ENCODE measurements at places on chromosomes 5 and 9.
A peak's percentile ranks its signal among the peaks of the same experiment; 100 is the strongest.

GRCh38 chr5:36802187-36802586 is 74.4 kb upstream of the NIPBL start:
- no peak for DNase-seq

DNA sequence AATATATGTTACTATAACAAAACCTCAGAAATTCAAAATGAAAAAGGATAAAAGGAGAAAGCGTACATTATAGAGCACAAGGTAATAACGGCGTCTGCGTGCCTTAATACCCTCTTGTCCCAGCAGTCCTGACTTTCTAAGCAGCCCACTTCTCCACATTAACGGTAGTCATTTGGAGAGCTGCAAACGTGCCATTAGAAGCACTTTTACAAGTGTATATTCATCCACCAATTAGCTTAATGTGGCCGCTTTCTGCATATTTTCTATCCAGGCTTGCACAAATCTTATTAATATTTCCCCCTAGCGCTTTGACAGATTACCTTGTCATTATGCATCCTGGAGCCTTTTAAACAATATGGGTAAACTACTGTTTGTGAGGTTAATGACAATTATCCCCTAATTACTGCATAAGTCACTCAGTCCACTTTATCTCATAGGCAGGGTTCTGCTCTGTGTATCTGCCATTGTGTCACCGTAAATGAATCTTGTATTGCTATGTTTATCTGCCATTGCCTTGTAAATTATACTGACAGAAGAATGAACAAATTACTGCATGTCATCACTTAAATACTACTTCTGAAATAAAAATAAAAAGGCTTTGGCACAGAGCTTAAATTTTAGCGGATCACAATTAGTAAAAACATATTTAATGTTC is 421.3 kb downstream of the BNC2 start:
- DNase-seq, result no peak

GRCh38 chr9:114139071-114139470 is 16.3 kb upstream of the COL27A1 start:
- no peak for DNase-seq

GRCh38 chr9:38685535-38685934 is 34.4 kb downstream of the FAM240B start:
- no peak for DNase-seq

GRCh38 chr9:106588626-106589025 is 274.3 kb upstream of the ZNF462 start:
- DNase-seq, result no peak

DNA sequence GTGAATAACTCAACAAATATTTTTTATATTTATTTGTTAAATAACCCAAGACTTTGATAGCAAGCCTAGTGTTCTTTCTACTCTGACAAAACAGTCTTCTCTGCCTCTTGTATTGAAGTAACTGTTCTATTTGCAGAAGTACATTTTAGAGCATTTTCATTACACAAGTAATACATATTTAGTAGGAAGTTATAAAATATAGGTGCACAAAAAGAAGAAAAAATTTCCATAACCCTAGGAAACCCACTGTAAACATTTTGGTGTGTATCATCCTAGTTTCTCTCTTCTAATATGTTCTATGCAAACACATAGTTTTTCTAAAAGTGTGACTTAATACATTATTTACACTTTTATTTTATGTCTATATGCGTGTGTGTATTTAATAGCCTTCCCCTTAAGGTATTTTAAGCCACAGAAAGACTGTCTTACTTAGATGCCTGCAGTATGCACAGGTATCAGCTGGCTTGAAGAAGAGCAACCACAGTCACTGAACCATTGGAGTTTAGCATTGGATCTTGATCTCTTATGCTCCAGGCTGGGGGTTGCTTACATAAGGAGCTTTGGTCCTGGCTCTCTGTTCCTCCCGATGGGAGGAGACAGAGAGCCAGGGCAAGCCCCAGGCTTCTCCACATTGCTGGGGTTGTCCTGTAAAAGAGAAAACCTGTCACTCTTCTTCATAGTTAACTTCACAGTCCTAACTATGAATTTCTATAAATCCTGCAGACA is 3.8 kb downstream of the SELENOP start:
- no peak for DNase-seq

DNA sequence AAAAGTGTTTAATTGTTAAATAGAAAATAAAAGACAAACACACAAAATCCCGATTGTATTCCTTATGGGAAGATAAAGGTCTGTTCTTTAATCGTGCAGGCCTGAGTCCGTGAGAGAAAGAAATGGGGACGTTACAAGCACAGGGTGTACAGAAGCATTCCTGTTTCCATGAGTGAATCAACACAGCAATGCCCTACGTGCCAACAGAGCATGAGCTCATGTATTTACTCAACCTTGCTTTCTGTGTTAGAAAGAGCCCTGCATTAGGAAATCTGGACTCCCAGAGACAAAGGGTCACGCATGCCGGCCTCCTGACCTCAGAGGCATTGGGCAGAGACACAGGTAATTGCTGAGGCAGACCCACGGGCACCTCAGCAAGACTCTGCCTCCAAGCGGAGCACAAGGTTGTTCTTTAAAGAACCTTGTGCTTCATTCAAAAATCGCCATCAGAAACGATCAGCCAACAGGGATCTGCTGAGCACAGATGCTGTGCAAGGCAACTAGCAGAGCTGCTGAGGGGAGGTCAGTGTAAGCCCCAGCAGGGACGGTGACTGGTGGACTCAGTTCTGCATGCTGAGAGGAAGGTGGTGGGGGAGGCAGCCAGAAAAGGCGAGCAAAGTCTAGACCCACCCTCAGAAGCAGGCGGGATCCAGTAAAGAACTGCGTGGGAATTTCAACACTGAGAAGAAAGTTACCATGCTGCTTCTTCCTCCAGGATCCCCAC is 101.0 kb downstream of the TLE1 start:
- DNase-seq, result no peak

GRCh38 chr5:136446565-136446964 is 81.2 kb upstream of the TRPC7 start:
- DNase-seq, result no peak

DNA sequence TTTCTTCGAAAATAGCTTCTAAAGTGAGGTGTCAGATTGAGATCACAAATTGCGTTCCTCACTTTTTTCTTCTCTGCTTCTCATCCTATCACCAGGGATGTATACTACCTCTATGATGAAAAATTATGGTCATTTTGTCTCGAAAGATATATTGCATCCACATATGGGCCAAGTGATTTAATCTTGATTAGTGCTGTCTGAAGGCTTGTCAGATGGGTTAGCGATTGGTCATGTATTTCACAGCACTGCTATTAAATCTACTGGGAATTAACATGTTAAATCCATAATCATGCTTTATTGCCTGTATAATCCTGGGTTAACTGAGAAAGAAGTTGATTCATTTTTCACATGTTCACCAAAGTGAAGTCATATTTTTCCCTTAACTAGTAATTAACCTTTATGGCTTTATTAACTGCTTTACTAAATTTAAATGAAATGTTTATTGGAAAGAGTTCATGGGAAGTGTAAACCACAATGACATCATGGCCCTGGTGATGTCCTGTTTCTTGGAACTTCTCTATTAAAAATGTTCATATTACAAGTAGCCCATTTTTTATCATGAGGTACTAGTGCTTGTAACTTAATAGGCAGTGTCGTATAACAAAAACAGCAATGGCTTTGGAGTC is 193.3 kb downstream of the SMC2 start:
- no peak for DNase-seq

DNA sequence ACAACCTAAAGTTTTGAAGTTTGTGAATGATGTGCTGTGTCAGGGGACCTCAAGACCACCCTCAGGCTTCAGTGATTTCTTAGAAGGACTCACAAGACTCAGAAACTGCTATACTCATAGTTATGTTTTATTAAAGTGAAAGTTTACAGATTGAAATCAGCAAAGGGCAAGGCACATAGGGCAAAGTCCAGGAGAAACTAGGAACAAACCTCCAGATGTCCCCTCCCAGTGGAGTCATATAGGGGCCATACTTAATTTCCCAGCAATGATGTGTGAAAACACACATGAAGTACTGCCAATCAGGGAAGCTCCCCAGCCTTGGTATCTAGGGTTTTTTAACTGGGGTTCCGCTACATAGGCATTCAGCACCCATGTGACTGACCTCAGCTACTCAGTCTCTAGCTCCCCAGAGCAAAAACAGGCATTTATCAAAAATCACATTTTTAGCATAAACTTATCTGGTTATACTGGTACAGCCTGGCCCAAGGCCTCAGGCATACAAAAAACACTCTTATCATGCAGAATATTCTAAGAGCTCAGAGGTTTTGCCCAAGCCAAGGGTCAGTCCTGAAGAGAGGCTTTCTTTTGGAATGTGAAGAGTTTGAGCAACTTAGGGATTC is 74.7 kb upstream of the ANKRD55 start:
- no peak for DNase-seq

- no peak for DNase-seq
Measured at GRCh38 chr5:137778772-137779564, 24.8 kb upstream of the HNRNPA0 start.

DNA sequence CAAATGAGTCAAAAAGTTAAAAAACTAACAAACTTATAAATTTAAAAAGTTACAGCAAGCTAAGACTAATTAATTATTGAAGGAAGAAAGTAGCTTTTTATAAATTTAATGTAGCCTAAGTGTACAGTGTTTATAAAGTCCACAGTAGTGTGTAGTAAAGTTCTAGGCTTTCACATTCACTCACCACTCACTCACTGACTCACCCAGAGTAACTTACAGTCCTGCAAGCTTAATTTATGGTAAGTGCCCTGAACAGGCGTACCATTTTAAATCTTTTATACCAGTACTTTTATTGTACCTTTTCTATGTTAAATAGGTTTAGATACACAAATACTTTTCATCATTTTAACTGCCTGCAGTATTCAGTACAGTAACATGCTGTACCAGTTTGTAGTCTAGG is 80.0 kb upstream of the C9orf72 start:
- DNase-seq, result no peak

- no peak for DNase-seq
Measured at GRCh38 chr5:88663793-88664216, 219.2 kb downstream of the MEF2C start.

GRCh38 chr5:65391591-65391990 is 90.1 kb downstream of the ADAMTS6 start:
- no peak for DNase-seq

GRCh38 chr9:26833792-26834191 is 58.8 kb downstream of the CAAP1 start:
- no peak for DNase-seq

DNA sequence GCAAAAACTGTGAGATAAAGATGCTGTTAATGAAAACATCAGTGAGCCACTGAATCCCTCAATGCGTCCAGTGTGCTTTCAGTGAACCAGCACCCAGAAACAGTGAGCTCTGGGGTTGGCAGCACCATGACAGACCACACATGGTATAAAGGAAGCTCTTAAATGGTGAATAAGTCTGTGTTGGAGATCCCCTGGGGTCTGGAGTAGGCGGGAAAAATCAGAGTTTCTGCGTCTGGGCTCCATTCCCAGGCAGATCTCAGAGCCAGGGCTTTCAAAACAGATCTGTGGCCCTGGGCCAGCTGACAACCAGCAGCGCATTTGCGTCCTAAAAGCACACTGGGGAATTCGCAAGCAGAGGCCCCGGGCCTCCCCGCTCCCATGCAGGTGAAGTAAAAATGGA is 233.5 kb downstream of the FRMD3 start:
- DNase-seq, result no peak

DNA sequence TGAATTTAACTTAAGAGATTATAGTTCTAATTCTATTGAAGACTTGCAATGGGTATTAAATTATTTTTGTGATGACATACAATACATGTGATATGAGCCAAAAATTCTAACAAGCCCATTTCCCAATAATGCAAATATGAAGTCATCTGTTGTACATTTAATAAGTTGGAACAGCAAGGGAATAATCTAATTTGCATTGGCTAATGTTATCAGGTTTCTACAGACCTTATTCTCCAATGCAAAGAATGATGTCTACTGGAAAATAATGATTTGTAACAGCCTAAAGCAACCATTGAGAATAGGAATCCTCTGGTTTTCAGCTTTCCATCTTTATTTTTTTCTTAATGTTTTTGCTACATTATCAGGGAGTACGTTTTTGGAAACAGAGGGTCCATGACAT is 89.1 kb upstream of the MINAR2 start:
- DNase-seq, result no peak

DNA sequence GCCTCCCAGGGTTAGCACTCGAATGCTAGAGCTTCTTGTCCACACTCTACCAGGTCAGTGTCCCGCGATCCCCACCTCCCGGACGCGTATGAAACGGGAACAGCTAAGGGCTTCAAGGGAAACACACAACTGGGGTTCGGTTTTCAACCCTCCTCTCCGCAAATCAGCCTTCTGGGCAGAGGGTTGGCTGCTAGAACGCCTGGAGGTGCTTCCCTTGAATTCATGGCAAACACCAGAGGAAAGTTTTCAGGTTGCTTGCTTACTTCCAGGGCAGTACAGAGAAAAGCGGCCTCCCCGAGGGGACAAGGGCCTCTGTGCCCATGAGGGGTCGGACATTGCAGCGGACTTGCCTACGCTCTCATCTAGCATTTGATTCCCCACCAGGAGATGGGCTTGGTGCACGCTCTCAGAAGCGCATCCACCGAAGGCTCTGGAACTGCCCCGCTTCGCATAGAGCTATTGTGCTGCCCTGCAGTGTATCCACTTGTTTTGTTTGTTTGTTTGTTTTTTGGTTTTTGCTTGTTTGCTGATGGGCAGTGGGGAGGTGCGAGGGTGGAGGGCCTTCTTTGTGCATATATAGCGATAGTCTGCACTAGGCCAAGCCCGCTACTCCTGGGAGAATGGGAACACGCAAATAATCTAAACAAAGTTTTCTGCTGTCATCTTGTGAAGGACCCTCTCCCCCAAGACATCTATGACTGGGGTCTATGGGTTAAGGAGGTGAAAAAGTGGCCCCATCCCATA is 1.3 kb upstream of the DMRT3 start:
- DNase-seq, result no peak

DNA sequence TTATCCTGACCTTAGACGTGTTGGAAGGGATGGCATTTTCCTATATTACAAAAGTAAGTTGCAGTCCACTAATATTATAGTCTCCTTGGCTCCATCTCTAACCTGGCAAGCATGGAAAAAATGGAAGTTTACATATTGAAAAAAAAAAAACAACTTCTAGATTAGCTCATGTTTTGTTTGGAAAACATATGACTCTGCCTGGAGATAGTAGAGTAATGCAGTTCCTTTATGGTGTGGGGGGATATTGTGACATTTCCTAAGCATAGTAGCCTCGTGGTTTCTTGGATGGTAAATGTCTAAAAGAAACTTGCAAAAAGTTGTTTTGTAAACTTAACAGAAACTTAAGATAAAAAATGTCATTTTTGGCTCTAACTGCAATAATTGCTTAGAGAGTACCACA is 244.4 kb upstream of the FBXL7 start:
- DNase-seq, result no peak

GRCh38 chr5:96473155-96473554 is 40.1 kb upstream of the PCSK1 start:
- no peak for DNase-seq

- no peak for DNase-seq
Measured at GRCh38 chr5:180643191-180643851, 6.1 kb downstream of the FLT4 start.

DNA sequence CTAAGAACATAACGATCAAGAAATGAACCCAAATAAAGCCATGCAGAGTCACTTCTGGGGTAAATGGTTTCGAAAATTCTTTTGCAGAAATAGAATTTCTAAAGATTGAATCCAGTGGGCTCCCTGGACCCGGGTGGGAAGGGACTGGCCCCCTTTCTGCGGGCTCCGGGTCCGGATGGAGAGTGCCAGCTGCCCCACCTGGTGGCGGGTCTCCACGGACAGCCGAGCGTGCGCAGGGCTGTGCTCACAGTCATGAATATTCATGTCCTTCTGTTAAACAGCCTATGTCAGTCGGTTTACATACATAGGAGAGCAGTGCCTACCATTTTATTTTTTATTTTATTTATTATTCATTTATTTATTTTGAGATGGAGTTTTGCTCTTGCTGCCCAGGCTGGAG is 4.7 kb upstream of the PPP1R26 start:
- DNase-seq, result peak; percentile 30

Data from stimulated activated CD4-positive, alpha-beta T cell treated with anti-CD3 and anti-CD28 coated beads, Interleukin-4, amount 100 ng/mL, for 48 hours (primary cell).